ENCODE measurements at places on chromosomes 16 and 17.

DNA sequence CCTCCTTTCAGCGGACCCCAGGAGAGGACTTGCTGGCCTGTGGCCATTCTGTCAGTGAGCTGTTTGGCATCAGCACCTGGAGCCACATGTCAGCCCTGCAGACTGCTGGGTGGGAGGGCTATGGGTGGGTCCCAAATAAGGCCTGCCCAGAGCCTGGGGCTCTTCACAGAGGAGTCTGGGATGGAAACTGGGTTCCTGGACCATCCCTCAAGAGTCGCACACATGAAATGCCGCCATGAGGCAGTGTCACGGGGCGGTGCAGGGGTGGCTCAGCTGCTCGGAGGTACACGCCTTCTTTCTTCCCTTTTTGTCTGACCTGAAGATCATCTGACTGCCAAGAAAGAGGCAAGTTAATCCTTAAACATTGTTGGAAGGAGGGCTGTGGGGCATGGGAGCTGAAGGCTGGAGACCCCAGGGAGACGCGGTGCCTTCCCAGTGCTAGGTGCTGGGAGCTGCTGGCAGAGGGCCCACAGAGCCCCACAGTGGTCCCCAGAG lies 14.8 kb downstream of the MPRIP start:
- peak overlapping the region; percentile 92 for H3K27ac ChIP-seq
- peaks cover 70% of the 10 kb centered on the region for H3K4me1 ChIP-seq
- H3K27me3 ChIP-seq, result no peaks in the 10 kb centered on the region
- DNase-seq, result no peak
- peaks cover 80% of the 10 kb centered on the region for H3K36me3 ChIP-seq
- no peak overlapping the region for H3K4me3 ChIP-seq

DNA sequence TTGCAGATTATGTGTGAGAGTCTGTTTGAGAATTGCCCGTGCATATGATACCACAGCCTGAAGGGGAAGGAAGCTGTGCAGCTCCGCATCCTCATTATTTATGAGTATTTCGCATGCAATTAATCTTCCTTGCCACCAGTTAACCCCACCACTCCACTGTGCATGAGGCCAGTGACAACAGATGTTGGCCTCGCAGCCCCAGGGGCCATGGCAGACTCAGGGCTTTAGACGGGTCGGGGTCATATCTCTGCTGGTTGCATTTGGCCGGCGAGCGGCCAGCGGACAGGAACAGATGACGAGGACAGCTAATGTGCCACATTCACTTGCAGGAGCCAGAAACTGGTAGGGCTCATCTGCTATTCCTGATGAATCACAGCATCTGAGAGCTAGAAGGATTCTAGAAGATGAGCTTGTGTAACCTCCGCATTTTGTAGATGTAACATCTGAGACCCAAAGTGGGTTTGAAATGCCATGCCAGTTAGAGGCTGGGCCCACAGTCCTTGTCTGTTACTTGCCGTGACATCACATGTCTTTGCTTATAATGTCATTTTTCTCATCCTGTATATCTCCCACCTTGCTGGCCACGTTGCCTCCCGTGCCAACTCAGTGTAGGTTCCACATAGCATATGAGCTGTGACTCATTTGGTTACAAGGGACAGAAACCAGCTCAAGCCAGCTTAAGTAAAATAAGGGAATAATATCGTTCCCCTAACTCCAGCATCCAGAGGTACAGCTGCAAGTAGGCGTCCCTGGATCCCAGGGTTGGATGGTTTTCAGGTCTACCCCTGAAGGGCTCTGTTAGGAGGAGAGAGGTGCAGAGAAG lies 137.2 kb downstream of the SNX29 start:
- H3K36me3 ChIP-seq, result no peaks in the 10 kb centered on the region
- H3K27ac ChIP-seq, result no peak overlapping the region
- no peaks in the 10 kb centered on the region for H3K4me1 ChIP-seq
- no peak overlapping the region for H3K4me3 ChIP-seq
- H3K27me3 ChIP-seq, result no peaks in the 10 kb centered on the region

- H3K4me3 ChIP-seq, result no peak overlapping the region
- no peaks in the 10 kb centered on the region for H3K36me3 ChIP-seq
- no peak overlapping the region for H3K27ac ChIP-seq
- H3K4me1 ChIP-seq, result no peaks in the 10 kb centered on the region
- no peak for DNase-seq
- H3K27me3 ChIP-seq, result no peaks in the 10 kb centered on the region
These were observed 313.6 kb downstream of the HS3ST4 start for GRCh38 chr16:26005336-26005735.

- H3K36me3 ChIP-seq, result no peaks in the 10 kb centered on the region
- H3K4me1 ChIP-seq, result no peaks in the 10 kb centered on the region
- no peak for DNase-seq
- no peak overlapping the region for H3K27ac ChIP-seq
- no peak overlapping the region for H3K4me3 ChIP-seq
These were observed 38.3 kb upstream of the MAP3K14 start for GRCh38 chr17:45355087-45355486.

GRCh38 chr16:49521734-49522325 lies 148.2 kb downstream of the C16orf78 start:
- no peak for DNase-seq
- no peak overlapping the region for H3K27ac ChIP-seq
- H3K36me3 ChIP-seq, result no peaks in the 10 kb centered on the region
- no peaks in the 10 kb centered on the region for H3K27me3 ChIP-seq
- no peaks in the 10 kb centered on the region for H3K4me1 ChIP-seq

DNA sequence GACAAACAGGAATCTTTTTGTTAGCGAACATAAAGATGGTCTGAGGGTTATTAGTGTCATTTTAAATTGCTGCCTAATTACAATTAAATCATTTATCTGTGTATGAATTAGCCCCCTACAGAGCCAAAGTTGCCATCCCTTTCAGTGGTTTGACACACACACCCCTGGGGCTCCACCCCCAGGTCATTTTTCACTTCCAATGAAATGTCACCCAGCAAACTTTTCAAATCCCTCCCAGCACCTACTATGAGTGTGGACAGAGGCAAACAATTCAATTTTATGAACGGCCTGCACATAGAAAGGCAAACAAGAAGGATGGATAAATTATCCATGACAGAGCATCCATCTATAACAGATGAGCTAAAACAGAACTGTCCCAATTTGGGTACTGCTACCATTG lies 2.4 kb downstream of the MYH10 start:
- H3K36me3 ChIP-seq, result peaks cover 3% of the 10 kb centered on the region
- peaks cover 25% of the 10 kb centered on the region for H3K4me1 ChIP-seq
- no peak overlapping the region for H3K4me3 ChIP-seq
- no peak for DNase-seq

DNA sequence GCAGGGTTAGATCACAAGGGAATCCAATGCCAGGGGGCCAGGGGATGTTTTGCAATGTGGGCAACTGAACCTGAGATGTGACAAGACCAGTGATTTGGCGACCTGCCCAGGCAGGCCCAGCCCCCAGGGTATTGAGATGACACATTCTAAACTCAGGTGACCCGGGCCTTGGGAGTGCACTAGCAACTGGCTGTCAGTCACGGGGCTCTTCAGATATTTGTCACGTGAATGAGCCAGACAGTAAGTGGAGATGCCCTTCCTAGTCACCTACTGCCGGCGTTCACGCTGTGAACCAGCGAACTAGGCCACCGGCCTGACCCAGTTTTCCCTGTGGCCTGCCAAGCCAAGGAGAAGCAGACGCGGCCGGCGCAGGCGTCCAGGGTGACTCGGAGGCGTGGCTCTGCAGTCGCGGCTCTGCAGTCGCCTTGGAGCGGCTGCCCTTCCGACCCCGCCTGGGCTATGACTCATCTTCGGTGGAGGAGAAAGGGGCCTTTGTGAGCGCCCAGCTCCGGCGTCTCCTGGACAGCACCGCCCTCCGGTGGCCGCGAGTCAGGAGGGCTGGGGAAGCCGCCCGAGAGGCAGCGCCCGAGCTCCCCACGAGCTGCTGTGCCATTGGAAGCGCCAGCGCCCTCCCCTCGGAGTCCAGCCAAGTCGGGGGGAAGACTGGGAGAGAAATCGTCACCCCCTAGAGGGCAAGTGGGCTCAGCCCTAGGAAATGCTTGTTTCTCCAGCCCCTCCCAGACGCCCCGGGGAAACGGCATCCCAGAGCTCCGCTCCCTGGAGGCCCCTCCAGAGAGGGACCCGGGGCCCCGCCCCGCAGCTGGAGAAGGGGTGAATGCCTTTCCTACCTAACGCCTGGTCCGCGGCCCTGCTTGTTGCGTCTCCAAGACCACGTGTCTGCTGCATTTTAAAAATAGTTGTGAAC lies 38.8 kb downstream of the WSB1 start:
- no peaks in the 10 kb centered on the region for H3K36me3 ChIP-seq
- H3K4me1 ChIP-seq, result peaks cover 11% of the 10 kb centered on the region
- H3K27me3 ChIP-seq, result no peaks in the 10 kb centered on the region

DNA sequence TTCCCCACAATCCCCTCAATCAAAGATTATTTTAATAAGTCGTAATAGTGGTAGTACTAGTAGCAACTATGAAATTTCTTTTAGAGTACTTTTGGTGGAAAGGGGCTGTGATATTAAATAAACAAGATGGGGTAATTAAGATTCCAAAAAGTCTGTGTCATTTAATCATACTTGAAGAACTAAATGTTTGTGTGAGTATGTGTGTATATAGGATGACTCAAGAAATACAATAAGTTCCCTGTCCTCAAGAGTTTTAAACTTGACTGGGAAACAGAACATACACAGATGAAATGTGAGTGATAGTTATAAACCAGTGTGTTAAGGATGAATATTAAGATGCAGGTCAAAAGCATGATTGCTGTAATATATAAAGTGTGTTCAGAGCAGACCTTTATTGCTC lies 2.3 kb downstream of the ALDH3A2 start:
- DNase-seq, result no peak
- H3K36me3 ChIP-seq, result no peaks in the 10 kb centered on the region
- H3K27me3 ChIP-seq, result no peaks in the 10 kb centered on the region
- peaks cover 45% of the 10 kb centered on the region for H3K4me1 ChIP-seq
- no peak overlapping the region for H3K4me3 ChIP-seq
- no peak overlapping the region for H3K27ac ChIP-seq

- no peaks in the 10 kb centered on the region for H3K27me3 ChIP-seq
- H3K4me1 ChIP-seq, result no peaks in the 10 kb centered on the region
- no peaks in the 10 kb centered on the region for H3K36me3 ChIP-seq
- no peak for DNase-seq
These were observed 949.6 kb upstream of the GOT2 start for GRCh38 chr16:59683709-59684108.

DNA sequence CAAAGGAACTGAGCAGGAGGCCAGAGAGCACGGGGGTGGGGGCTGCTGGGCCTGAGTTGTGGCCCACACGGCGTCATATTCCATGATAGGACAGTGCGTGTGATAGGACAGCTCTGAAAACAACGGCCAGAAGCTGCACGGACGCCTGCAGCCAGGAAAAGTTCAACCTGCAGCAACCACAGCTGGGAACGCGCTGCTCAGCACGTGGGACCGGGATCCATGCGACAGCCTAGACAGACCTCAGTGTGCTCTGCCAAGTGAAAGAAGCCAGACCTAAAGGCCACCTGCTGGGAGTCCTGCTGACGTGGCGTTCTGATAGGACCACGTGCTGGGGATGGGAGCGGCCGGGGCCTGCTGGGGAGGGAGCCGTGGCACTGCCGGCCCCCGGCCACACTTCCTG lies 21.6 kb downstream of the CTU2 start:
- no peaks in the 10 kb centered on the region for H3K27me3 ChIP-seq
- H3K36me3 ChIP-seq, result peaks cover 82% of the 10 kb centered on the region
- H3K4me1 ChIP-seq, result no peaks in the 10 kb centered on the region
- H3K27ac ChIP-seq, result no peak overlapping the region
- H3K4me3 ChIP-seq, result no peak overlapping the region

- no peak overlapping the region for H3K27ac ChIP-seq
- H3K27me3 ChIP-seq, result no peaks in the 10 kb centered on the region
- no peaks in the 10 kb centered on the region for H3K4me1 ChIP-seq
- H3K4me3 ChIP-seq, result no peak overlapping the region
- no peaks in the 10 kb centered on the region for H3K36me3 ChIP-seq
- DNase-seq, result no peak
These were observed 55.7 kb downstream of the TOX3 start for GRCh38 chr16:52491216-52491615.

GRCh38 chr17:41962768-41963434 lies 3.7 kb upstream of the CNP start:
- peak; percentile 44 for DNase-seq
- peaks cover 17% of the 10 kb centered on the region for H3K4me1 ChIP-seq
- no peak overlapping the region for H3K4me3 ChIP-seq
- H3K27me3 ChIP-seq, result no peaks in the 10 kb centered on the region
- H3K36me3 ChIP-seq, result peaks cover 9% of the 10 kb centered on the region

DNA sequence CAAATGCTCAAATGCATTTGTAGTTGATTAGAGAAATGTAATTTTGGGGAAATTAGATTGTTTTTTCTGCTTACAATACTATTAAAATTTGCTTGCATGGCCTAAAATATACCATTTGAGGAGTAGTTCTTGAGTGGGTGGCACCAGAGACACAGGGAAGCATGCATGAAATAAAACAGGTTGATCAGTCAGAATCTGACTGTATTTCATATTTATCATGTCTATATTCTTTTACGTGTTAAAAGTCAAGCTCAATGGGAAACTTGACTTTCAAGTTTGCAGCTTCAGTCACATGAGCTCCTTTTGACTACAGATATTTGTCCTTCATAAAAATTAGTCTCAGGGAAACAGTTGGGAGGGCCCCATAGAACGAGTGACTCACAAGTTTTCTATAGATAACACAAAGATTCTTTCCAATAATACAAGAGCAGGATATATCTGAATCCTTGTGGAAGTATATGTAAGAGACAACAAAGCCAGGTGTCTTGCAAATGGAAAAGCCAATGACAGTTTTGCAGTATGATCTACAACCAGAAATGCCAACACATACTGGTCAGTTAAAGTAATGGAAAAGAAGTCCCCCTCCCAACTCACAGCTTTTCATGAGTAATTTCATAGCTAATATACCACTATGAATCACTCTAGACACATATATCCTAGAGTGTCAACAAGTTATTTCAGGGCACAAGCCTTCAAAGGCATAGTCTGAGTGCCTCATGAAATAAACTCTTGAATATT lies 42.2 kb upstream of the CORO6 start:
- H3K27me3 ChIP-seq, result no peaks in the 10 kb centered on the region
- DNase-seq, result no peak
- H3K4me3 ChIP-seq, result no peak overlapping the region
- no peaks in the 10 kb centered on the region for H3K4me1 ChIP-seq
- H3K36me3 ChIP-seq, result peaks cover 29% of the 10 kb centered on the region

GRCh38 chr17:45385331-45385997 lies 47.2 kb downstream of the ARHGAP27 start:
- no peaks in the 10 kb centered on the region for H3K36me3 ChIP-seq
- H3K27ac ChIP-seq, result no peak overlapping the region

- peaks cover 10% of the 10 kb centered on the region for H3K36me3 ChIP-seq
- no peak overlapping the region for H3K27ac ChIP-seq
- H3K4me3 ChIP-seq, result peak overlapping the region; percentile 51
These were observed 694 bp upstream of the TBCD start for GRCh38 chr17:82751171-82751570.

DNA sequence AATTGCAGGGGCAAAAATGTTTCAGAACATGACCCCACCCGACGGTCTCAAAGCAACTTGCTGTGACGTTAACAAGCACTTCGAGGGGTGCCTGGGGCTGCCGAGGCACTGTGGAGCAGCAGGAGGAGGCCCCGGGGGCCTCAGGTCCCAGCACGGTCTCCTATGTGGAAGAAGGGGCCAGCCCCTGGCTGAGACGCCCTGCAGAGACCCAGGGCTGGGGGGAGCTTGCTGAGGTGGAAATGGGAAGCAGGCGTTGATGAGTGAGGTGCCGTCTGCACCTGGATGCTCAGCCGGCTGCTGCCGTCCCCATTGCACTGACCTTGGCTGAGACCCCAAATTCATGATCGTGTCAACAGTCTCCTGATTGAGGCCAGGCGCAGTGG lies 46.5 kb downstream of the NT5M start:
- H3K4me3 ChIP-seq, result no peak overlapping the region
- peaks cover 7% of the 10 kb centered on the region for H3K4me1 ChIP-seq
- DNase-seq, result peak; percentile 32
- H3K27ac ChIP-seq, result no peak overlapping the region
- H3K36me3 ChIP-seq, result no peaks in the 10 kb centered on the region
